ENCODE measurements at places on chromosomes 13 and 19.

- no peak for DNase-seq
Observed at GRCh38 chr13:73171271-73171682, 112.5 kb downstream of the KLF5 start.

DNA sequence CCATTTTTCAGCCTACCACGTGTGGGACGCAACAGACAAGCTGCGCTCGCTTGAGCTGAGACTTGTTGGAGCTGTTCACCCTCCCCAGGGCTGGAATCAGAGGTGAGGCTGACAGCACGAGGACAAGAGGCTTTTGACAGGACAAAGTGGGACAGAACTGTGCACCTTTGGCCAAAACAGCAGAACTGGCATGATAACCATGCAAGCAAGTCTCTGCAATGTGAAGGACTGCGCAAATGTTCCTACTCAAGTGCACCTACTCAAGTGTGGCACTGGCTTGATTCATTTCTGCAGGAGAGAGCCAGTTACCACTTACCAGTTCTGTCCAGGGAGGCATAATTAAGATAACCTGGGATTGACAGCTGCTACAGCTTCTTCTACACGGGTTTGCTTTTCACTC, 62.2 kb upstream of the TM9SF2 start:
- no peak for DNase-seq

GRCh38 chr13:109314101-109314500, 472.3 kb downstream of the IRS2 start:
- DNase-seq: no peak

DNA sequence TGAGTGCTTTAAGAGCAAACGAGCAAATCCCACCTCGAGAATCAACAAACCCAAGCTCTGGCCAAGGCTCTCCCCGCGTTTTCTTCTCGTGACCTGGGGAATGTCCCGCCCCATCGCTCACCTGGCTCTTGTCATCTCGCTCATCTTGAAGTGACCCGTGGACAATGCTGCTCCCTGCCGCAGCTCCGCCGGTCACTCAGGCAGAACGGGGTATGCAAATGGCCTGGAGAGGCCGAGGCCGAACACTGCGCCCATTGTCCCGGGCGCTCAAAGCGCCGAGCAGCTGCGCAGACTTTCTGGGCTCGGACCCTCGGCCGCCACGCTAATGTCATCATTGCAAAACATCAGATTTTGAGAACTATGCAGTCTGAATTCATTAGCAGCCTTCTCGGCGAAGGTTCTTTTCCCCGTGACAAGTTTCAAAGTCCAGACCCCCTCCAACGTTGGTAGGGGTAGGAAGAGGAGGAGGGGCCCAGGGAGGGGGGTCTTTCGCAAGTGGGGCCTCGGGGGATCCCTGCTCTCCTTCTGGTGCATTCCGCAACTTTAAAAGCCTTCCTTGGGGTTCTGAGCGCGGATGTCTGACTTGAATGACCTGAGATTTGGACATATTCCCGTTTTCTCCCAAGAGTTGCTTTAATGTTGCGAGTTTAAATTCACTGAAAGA, 39.7 kb downstream of the SOX1 start:
- no peak for DNase-seq
